Activated B cell treated with CpG ODN at 0.5 μM for 24 hours (primary cell): ENCODE measurements at places on chromosomes 3 and 15. TPM values are rescaled to one million over a fixed set of nuclear protein-coding genes. Genes with fewer than 3 reads are reported as not detected.

PLA2G4E gene
- not detected in 2 replicates for total RNA-seq

NME9 gene
- total RNA-seq: not detected in 2 replicates

CLDN1 gene
- not detected in 2 replicates for total RNA-seq

THRB gene
- total RNA-seq: 0.31 and 0.86 TPM in 2 replicates

NGRN gene
- total RNA-seq: 32.8 and 34.1 TPM in 2 replicates

GLCE gene
- total RNA-seq: 3.9 and 5.6 TPM in 2 replicates
